ENCODE measurements at places on chromosomes 7 and 10.

GRCh38 chr7:103851357-103851756 is 138.1 kb downstream of the RELN start:
- DNase-seq = no peak

DNA sequence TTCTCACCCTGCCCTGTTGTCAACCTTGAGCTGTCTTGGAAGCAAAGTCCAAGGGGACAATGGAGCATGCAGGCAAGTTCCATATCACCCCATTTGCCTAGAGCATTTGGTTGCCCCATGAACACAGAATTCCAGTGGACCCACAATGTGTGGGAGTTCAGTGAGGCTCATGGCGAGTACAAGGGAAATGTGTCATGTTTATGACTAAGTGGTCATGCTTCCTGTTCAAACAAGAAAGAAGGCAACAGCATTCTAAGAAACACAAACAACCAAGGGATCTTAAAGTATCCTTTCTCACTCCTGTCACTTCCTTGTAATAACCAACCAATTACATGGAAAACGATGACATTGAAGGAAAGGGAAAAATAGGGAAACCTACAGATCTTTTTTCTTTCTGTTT is 513.0 kb downstream of the INHBA start:
- DNase-seq = no peak

GRCh38 chr7:159011722-159012022 is 133.0 kb downstream of the VIPR2 start:
- no peak for DNase-seq

GRCh38 chr10:58755677-58756076 is 243.0 kb downstream of the BICC1 start:
- DNase-seq = no peak

DNA sequence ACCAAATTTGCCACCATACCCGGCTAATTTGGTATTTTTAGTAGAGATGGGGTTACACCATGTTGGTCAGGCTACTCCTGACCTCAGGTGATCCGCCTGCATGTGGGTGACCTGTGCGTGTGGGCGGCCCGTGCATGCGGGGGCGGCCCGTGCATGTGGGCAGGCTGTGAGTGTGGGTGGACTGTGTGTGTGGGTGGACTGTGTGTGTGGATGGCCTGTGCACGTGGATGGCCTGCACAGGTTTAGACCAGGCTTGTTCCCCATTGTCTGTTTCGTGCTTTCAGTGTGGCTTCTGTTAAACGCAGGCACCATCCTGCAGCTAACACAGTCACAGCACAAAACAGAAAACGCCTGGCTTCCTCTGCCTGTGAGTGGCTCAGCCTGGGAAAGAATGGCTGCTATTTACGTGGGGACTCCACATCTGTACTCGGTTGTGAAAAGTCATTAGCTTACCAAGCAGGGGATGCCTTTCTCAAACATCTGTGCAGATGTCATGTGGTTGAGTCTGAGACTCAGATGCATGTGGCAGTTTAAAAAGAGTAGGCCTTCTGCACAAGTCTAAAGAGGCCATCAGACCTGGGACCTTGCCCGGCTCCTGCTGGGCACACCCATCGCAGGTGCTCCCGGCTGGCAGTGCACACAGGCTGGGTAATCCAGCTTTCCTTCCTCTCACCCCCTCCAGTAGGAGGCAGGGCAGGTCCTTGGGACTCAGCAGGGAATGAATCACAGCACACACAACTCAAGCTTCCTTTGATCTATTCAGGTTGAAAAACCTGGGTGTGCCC is 91.6 kb downstream of the COBL start:
- peak; percentile 39 for DNase-seq

DNA sequence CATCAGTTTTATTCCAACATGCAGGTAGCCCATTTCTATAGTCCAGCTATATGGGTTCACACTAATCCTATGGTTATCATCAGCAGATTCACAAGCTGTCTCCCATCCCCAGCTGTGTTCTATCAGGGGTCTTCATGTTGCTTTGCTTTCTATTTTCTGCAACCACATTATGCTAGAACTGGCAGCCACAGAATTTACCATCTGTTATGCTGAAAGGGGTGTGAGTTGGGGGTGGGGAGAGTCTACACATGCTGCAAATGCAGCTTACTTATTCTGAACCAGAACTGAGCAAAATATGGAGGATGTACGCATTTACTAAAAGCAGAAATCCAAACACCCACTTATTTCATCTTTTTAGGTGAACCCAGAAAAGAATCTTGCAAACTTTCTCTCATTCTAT is 32.9 kb downstream of the SHTN1 start:
- DNase-seq = no peak

DNA sequence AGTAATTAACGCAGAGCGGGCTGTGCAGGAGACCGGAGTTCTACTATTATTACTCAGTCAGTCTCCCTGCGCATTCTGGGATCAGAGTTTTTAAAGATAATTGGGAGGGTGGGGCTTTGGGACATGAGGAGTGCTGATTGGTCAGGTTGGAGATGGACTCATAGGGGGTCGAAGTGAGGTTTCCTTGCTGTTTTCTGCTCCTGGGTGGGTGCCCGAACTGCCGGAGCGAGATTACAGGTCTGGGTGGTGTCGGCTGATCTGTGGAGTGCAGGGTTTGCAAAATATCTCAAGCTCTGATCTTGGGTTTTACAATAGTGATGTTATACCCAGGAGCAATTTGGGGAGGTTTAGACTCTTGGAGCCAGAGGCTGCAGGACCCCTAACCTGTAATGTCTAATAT is 3.9 kb upstream of the LRRC27 start:
- no peak for DNase-seq

- DNase-seq = no peak
Observed at GRCh38 chr10:10881117-10881813, 136.4 kb upstream of the CELF2 start.

DNA sequence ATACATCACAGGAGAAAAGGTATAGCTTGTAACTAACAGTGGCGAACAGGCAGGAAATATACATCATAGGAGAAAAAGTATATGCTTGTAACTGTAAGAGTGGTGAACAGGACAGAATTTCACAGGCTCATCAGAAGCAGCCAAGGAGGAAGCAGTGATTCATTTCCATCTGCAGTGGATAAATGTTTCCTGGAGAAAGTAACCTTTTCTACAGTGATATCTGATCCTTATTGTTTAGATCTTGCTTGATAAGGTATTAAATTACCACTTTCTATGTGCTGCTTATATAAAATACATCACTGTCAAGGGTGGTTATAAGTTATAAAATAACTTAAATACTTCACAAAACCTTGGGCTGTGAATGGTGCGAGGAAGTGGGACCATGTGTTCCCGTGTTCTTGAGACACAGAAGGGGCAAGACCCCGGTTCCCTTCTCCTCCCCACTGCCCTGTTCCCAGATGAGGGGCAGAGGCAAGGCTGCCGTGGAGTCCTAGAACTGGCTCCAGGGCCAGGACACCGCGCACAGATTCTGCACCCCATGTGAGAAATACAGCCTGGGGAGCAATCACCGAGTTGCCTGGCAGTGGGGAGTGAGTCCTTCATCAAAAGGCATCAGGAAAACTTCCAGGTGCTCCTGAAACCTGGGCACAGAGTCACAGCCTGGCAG is 135.2 kb downstream of the DIP2C start:
- DNase-seq = no peak

DNA sequence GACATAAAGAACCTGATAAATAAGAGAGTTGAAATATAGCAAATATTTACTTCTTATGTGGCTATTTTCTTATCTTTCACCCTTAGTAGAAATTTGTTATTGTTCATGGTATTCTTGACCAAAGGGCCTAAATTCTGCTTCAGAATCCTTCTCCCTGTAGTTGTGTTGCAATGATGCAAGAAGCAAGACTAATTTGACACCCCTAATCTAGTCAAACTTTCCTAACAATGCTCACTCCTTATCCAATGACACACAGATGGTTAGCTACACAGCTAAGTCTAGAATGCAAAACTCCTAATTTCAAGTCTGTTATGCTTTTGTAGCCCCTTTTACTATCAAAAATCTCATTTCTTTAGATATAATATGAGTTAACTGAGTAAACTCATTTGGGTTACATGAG is 56.1 kb downstream of the TWIST1 start:
- DNase-seq = no peak

DNA sequence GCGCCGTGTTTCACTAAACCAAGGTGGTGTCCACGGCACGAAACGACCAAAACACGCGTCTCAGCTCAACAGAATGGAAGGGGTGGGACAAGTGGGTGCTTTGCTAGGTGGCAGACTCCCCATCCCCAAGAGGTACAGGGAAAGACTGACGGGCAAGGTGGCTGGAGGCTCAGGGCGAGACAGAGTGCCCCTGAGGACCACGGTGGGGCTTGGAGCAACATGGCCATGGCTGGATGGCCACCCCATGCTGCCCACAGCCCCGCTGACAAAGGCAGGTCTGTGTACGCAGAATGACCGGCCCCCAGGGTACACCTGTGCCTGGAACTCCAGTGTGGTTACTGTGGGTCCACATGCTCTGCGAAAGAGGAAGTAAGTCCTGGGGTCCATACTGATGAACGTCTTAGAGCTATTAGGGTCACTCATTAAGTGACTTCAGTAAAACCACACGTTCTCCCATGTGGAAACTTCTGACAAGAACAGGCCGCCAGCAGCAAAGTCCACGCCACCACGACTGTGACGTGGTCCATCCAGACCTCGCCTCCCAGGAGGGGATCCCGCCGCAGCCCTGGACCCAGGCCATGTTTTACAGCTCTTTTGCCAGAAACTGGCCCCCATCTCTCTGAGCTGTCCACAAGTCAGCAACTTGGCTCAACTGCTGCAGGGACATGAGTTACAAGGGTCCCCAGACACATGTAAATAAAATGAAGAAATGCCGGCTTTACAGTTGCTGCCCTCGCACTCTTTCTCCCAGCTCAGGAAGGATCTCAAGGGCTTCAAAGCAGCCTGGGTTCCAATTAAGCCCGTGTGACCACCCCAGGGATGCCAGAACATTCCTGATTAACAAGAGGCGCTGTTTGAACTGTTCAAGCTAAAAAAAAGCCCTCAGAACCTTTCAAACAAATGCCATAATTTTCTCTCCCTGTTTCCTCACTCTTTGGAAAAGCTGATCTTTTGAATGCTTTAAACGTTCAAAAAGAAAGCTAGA is 66.8 kb downstream of the MAD1L1 start:
- DNase-seq = no peak

- DNase-seq = no peak
Observed at GRCh38 chr10:130928306-130928705, 383.2 kb downstream of the TCERG1L start.

- DNase-seq = no peak
Observed at GRCh38 chr7:112089551-112089950, 116.6 kb downstream of the DOCK4 start.

- no peak for DNase-seq
Observed at GRCh38 chr10:55368467-55368866, 567.4 kb upstream of the PCDH15 start.

DNA sequence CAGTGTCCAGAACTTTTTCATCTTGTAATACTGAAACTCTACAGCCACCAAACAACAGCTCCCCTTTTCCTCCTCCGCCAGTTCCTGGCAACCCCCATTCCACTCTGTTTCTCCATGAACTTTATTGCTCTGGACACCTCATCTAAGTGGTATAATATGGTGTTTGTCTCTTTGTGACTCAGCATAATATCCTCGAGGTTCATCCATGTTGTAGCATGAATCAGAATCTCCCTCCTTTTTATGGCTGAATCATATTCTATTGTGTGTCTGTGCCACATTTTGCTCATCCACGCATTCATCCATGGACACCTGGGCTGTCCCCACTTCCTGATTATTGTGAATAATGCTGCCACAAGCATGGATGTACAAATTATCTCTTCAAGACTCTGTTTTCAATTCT is 124.4 kb upstream of the FGFR2 start:
- DNase-seq = no peak

DNA sequence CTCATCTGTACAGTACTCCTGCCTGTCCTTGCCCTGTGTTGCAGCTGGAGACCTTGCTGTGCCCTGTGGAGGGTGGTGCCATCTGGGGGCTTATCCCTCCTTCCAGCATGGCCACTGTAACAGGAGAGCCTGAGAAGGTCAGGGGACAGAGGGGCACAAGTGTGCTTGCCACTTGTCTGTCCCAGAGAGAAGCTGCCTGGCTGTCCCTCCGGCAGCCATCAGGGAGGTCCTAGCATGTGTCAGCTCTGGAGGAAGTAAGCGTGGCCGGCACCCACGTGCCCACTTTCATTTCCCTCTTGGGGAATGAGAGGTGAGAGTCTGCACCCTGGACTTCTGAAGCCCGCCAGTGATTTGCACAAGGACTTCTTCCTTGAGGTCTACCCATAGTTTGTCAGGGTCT is 97.0 kb upstream of the PPIF start:
- no peak for DNase-seq

DNA sequence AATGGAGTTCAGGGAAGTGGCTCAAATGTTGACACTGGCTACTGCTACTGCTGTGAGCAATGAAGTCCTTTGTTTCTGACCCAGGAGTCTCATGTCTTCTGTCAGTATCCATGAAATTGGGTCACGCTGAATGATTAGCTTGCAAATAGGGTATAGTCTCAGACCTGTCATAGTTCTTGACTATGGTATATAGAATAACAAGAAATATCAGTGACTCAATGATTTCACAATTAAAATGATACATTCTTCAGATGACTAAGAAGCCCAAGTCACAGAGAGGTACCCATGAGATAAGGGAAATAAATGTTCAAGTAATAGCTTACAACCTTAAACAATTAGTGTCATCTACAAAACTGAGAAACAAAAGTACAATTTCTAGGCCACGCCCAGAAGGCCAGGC is 89.3 kb downstream of the LYZL2 start:
- no peak for DNase-seq

- no peak for DNase-seq
Observed at GRCh38 chr7:101527844-101528667, 101.0 kb downstream of the MYL10 start.

DNA sequence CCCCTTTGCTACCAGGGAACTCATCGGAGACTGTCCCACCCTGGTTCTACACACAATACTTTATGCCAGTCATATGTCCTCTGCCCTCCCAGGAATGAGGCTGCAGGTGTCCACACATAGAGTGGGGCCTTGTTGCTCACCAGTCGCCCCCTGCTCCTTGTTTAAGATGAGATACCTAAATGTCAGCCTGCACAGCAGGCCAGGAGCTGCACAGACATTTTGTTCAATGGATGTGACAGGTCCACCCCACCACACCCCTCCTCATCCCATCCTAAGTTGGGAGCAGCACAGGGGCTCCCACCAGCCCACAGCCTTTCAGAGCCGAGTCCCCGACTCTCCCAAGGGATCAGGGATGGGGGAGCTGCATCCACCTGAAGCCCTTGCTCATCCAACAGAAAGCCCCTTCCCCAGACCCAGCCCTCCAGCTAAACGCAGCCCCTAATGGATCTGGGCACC is 6.2 kb upstream of the GRID1 start:
- DNase-seq = no peak

- DNase-seq = peak; percentile 50
Observed at GRCh38 chr7:125197731-125198393, 268.2 kb upstream of the POT1 start.

DNA sequence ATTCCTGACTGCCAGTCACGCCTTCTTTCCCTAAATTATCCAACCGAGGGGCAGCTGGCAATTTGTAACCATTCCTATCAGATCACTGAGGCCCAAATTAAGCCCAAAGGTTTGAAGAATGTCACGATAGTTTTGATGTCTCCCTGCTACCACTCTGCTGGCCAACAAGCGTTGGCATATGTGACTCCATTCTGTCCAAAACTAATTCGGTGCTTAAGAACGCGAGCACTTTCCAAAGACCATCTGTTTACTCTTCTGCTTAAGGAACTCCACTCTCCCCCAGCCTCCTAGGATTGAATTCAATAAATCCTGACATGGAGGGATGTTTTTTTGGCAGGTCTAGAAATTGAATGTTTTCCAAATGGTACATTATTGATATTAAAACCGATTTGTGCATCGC is 131.5 kb upstream of the CTBP2 start:
- DNase-seq = no peak
